ENCODE measurements at places on chromosomes 5 and 9.

DNA sequence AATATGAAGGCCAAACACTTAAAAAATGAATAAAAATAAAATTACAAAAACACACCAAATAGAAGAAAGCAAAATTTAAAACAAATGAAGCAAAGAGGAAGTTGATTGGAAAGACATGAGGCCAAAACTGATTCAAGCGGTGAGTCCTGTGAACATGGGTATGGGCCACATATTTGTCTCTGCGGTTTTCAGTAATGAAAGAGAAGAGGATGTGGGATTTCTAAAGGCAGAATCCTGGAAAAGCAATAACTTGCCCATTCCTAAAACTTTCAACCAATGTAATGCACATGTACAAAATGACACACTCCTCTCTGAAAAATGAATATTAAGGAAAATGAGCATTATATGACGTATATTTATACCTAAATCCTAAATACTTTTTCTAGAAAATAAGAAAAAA is 263.7 kb downstream of the SEMA5A start:
- DNase-seq = no peak

GRCh38 chr5:125404056-125404455 is 657.6 kb upstream of the ZNF608 start:
- no peak for DNase-seq

DNA sequence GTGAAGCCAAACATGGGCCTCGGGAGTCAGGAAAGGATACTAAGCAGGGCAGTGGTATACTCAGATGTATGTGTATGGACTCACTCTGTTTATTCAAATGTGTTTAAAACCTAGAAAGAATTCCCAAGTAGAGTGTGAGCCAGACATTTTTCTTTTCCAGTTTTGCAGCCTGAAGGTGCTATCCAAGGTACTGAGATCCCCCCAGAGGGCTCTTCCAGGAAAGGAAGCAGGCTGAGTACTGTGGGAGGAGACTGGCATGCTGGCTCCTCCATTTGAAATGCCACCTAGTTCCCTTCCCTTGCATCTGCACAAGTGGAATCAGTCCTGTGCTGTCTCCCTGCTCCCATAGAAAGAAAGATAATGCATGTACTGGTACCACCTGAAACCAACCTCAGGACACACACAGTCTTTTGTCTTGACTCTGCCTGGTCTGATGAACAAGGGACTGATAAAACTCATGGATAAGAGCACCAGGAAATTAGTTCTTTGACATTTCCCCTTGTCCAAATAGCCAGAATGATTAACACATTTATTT is 85.9 kb downstream of the HRH2 start:
- no peak for DNase-seq

- DNase-seq = no peak
Observed at GRCh38 chr9:134750450-134751155, 109.0 kb downstream of the COL5A1 start.

DNA sequence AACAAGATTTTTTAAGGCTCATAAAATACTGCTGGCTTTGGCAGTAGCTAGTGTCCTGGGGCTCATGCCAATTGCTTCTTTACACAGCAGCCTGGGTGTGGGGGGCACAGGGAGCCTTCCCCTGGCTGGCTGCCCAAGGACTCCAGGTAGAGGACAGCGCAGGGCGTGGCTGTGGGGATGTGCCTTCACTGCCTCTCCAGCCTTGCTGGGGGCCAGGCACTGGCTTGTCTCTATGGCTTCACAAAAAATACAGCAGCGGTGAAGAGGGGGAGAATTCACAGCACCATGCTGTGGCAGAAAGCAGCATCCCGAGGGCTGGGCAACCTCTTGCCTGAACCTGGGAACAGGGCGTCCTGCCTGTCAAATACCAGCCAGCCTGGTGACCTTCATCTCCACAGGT is 57.4 kb downstream of the DAP start:
- DNase-seq = no peak
